Activated naive CD4-positive, alpha-beta T cell treated with anti-CD3 and anti-CD28 coated beads for 36 hours (primary cell): ENCODE measurements at places on chromosomes 12 and 14. TPM values are rescaled to one million over a fixed set of nuclear protein-coding genes. Genes with fewer than 3 reads are reported as not detected.

- no peaks in the 10 kb centered on the region for H3K36me3 ChIP-seq
- no peak for DNase-seq
- H3K27ac ChIP-seq = no peak overlapping the region
- H3K4me1 ChIP-seq = no peaks in the 10 kb centered on the region
These were observed 170.0 kb downstream of the PLCZ1 start for GRCh38 chr12:18567787-18568186.

DNA sequence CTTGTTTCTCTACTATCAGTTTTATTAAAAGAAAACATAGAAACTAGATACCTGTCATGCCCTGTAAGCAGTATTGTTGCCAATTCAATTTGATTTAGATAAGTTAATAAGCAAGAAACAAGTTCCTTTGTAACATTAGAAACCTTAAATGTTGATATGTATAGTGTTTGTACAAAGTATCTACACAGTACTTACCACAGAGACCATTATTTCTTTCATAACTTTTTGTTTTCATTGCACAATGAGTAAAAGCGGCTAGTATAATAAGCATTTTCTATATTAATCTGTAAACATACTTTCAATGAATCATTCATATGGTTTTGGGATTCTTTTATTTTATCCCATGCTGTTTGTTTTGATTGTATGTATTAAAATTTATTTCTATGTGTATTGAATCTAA, 305.1 kb downstream of the TTC6 start:
- peaks cover 2% of the 10 kb centered on the region for H3K4me1 ChIP-seq
- H3K27me3 ChIP-seq = peaks cover 16% of the 10 kb centered on the region
- DNase-seq = no peak
- H3K27ac ChIP-seq = no peak overlapping the region

- no peaks in the 10 kb centered on the region for H3K27me3 ChIP-seq
- no peaks in the 10 kb centered on the region for H3K36me3 ChIP-seq
- no peak overlapping the region for H3K4me3 ChIP-seq
- H3K4me1 ChIP-seq = no peaks in the 10 kb centered on the region
These were observed 136.3 kb downstream of the SNAPC1 start for GRCh38 chr14:61898568-61898967.

Gene SLC7A7
- 1.1 TPM for total RNA-seq

Gene A2M
- not detected for total RNA-seq
